ENCODE measurements at places on chromosomes 16 and 17.

DNA sequence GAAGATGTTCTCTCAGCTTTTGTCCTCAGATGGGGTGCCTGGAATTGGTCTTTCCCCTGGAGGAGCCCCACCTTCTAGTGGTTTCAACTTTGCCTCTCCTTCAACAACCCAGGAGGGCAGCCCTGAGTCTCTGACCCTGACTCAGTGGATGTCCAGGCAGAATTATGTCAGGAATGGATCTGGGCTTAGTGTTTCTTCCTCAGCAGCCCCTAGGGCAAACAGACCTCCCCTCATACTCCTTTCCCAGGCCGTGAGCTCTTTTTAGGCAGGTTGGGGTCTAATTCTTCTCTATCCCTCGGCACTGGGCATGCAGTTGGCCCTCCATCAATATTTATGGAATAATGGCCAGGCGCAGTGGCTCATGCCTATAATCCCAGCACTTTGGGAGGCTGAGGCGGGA, 20.2 kb upstream of the FMNL1 start:
- DNase-seq: no peak
- H3K36me3 ChIP-seq: no peaks in the 10 kb centered on the region
- no peak overlapping the region for H3K4me3 ChIP-seq

DNA sequence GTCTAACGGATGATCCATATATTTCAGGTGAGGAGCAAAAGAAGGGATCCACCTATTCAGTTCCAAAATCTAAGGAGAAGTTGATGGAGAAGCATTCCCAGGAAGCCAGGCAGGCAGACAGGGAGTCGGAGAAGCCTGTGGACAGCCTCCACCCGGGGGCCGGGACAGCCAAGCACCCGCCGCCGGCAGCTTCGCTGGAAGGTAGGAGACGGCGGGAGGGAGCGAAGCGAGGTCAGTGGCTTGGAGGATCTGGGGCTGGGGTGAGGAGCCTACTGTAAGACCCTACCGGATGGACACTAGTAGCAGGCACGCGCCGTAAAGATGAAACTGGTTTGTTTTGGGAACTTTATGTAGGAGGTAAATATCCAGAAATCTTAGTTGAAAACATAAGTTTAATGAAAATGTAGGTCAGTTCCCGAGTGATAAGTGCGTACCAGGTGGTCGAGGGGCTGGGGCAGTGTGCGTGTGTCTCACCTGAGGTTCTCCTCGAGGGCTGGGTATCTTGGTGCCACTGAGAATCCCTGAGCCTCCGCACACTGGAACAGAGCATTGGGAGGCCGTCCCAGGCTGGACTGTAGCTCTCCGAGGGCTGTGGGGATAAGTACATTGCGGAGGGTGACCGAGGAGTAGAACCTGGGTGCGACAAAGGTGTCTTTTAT, 714 bp downstream of the SPATA33 start:
- H3K27me3 ChIP-seq: no peaks in the 10 kb centered on the region
- H3K27ac ChIP-seq: peak overlapping the region; percentile 79
- peak overlapping the region; percentile 93 for H3K4me3 ChIP-seq
- no peaks in the 10 kb centered on the region for H3K36me3 ChIP-seq

DNA sequence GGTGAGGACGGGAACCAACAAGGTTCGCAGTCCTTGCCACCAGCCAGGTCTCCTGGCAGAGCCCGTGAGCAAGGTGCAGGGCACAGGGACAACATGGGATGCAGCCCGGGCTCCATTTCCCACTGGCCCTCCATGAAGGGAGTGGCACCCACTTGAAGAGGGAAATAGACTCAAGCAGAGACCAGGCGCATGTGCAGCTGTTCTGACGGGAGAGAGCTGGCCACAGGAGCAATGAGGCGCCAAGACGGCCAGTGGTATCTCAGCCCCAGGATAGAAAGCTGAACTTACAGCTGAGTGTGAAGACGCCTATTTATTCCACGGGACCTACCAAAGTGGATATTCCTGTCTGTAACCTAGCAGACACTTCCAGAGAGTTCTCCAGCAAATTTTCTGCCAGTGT, 8.2 kb upstream of the FOXJ1 start:
- H3K27ac ChIP-seq: no peak overlapping the region
- H3K4me3 ChIP-seq: no peak overlapping the region
- H3K27me3 ChIP-seq: no peaks in the 10 kb centered on the region

GRCh38 chr16:25896411-25896810, 204.7 kb downstream of the HS3ST4 start:
- no peaks in the 10 kb centered on the region for H3K36me3 ChIP-seq
- no peak overlapping the region for H3K4me3 ChIP-seq
- no peak overlapping the region for H3K27ac ChIP-seq

GRCh38 chr16:24139282-24139681, 116.9 kb upstream of the CACNG3 start:
- no peak for DNase-seq
- no peaks in the 10 kb centered on the region for H3K27me3 ChIP-seq

DNA sequence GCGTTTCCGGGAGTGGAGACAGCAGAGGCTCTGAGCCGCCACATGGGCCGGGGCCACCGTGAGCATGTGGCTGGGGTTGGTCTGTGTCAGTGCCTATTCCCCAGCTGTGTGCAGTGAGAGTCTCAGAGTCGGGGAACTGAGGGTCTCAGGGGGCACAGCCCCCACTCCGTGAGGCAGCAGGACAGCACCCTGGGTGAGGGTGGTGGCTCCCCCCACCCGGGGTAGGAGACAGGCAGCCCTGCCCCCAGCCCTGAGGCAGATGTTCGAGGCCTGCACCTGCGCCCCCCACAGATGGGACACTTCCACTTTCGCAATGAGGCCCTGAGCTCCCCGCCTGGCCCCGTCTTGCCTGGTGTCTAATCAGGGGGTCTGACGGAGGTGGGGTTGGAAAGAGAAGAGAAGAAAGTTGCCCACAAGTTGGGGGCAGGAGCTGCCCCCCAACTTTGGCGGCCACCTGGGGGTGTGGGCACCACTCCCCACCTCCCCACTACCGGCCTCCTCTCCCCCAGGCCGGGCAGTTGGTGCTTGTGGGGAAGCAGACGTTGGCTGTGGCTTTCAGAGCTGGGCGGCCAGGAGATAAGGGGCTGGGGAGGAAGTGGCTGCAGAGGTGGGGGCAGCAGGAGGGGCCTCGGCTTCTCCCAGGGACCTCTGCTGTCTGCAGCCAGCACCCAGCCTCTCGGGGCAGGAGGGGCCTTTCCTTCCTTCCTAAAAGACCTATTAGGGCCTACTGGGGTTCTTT, 1.8 kb upstream of the CBFA2T3 start:
- H3K4me1 ChIP-seq: peaks cover 13% of the 10 kb centered on the region
- no peaks in the 10 kb centered on the region for H3K36me3 ChIP-seq
- peak overlapping the region; percentile 52 for H3K27ac ChIP-seq

DNA sequence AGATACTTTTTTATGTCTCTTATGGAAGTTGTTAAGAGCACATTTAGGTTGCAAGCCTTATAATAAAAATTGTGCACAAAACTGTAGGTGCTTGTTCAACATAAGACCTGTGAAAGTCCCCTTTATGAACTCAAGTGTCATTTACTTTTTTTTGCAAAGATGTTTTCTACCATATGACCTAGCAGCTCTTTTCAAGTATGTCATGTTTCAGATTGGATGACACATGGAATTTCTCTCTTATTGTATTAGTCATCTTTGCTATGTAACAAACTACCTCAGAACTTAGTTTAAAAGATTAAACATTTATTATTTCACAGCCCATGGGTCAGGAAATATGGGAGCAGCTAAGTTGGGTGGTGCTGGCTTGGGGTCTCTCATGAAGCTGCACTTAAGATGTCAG, 57.9 kb downstream of the PHKB start:
- no peak overlapping the region for H3K27ac ChIP-seq
- DNase-seq: no peak
- no peak overlapping the region for H3K4me3 ChIP-seq
- H3K27me3 ChIP-seq: no peaks in the 10 kb centered on the region

- no peaks in the 10 kb centered on the region for H3K27me3 ChIP-seq
- no peak overlapping the region for H3K27ac ChIP-seq
- DNase-seq: no peak
- no peaks in the 10 kb centered on the region for H3K36me3 ChIP-seq
Measured at GRCh38 chr16:20874088-20874581, 26.0 kb downstream of the DCUN1D3 start.

DNA sequence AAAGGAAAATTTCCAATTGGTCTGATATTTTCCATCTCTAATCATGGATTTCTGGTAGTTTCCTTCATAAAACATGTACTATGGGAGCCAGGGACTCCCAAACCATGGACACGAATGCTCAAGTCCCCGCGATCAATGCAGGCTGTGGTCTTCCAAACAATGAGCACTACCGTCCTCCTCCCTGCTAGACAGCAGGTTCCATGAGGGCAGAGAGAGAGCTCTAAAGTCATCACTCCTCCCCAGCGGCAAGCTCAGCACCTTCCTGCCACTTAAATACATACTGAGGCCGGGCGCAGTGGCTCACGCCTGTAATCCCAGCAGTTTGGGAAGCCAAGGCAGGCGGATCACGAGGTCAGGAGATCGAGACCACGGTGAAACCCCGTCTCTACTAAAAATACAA, 31.1 kb downstream of the ARHGAP17 start:
- no peak overlapping the region for H3K4me3 ChIP-seq
- no peaks in the 10 kb centered on the region for H3K36me3 ChIP-seq
- DNase-seq: no peak

GRCh38 chr17:4673169-4673568, 30.8 kb downstream of the PELP1 start:
- no peak overlapping the region for H3K4me3 ChIP-seq
- DNase-seq: no peak
- H3K36me3 ChIP-seq: no peaks in the 10 kb centered on the region
- H3K27ac ChIP-seq: no peak overlapping the region

DNA sequence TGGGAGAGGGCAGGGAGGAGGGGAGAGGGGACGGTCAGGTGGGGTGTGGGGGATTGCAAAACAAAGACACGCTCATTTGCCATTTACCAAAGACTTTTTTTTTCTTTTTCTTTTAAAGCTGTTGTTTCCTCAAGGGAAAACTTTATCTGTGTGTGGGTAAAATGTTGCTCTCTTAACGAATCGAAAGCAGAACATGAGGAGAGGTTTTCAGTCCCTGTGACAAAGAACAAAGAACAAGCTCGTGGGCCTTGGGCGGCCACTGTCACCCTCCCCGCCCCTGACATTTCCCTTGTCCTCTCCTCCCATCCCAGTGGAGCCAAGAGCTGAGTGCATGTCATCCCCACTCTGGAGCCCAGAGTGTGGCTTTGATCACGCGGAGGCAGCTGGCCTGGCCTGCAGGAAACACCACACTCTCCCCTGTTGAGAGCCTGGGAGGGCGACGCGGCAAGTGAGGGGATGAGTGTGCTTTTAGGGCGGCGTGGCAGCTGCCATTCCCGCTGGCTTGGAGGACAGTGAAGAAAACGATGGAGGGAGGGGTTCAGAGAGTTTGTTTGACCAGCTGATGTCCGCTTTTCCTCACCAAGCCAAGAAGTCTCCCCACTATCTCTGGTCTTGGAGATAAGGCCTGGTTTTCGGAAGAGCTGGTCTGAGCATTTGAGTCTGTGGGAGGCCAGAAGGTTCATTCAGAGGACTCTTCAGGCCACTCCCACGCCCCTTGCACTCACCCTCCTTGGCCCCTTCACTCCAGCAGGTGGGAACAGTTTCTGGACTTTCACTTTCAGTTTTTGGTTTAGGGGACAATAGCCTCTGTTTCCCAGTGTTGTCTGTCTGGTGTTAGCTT, 11.4 kb downstream of the CCR7 start:
- peak overlapping the region; percentile 79 for H3K27ac ChIP-seq
- H3K4me3 ChIP-seq: peak overlapping the region; percentile 5
- H3K36me3 ChIP-seq: no peaks in the 10 kb centered on the region
- H3K4me1 ChIP-seq: peaks cover 34% of the 10 kb centered on the region

GRCh38 chr16:396605-397004, 394 bp upstream of the NME4 start:
- peak overlapping the region; percentile 33 for H3K4me3 ChIP-seq
- DNase-seq: peak; percentile 39
- H3K4me1 ChIP-seq: peaks cover 20% of the 10 kb centered on the region
- H3K36me3 ChIP-seq: no peaks in the 10 kb centered on the region

DNA sequence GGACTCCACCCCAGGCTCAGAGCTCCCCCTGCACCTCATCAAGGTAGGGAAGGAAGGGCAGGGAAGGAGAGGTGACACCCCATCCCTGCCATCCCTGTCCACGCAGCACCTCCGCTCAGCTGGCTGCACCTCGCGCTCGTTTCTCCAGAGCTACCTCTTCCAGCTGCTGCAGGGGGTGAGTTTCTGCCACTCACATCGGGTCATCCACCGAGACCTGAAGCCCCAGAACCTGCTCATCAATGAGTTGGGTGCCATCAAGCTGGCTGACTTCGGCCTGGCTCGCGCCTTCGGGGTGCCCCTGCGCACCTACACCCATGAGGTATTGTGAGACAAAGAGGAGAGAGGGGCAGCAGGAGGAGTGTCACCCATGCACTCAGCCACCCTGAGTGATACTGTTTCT, 1.4 kb downstream of the CDK3 start:
- no peaks in the 10 kb centered on the region for H3K27me3 ChIP-seq
- no peak overlapping the region for H3K4me3 ChIP-seq
- no peaks in the 10 kb centered on the region for H3K36me3 ChIP-seq

GRCh38 chr16:22661161-22661647, 150.5 kb downstream of the NPIPB5 start:
- no peaks in the 10 kb centered on the region for H3K36me3 ChIP-seq
- no peaks in the 10 kb centered on the region for H3K27me3 ChIP-seq
- peak overlapping the region; percentile 38 for H3K27ac ChIP-seq
- no peak for DNase-seq
- H3K4me1 ChIP-seq: no peaks in the 10 kb centered on the region

DNA sequence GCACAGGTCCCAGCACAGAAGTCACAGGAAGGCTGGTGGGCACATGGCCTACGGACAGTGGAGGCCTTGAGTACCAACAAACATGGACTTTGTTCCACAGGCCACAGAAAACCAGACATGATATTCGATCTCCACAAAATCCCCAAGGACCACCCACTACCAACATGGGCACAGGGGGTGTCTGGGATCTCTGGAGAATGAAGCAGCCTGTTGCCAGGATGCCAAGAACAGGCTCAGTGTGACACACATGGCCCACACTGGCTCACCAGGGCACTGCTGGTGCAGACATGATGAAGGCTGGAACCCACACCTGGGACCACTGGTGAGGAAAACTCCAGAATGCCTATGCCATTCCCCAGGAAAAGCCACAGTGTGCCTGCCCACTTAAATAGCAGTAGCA, 120.2 kb downstream of the C16orf78 start:
- no peaks in the 10 kb centered on the region for H3K4me1 ChIP-seq
- H3K27ac ChIP-seq: no peak overlapping the region
- no peak for DNase-seq
- no peaks in the 10 kb centered on the region for H3K27me3 ChIP-seq
- no peak overlapping the region for H3K4me3 ChIP-seq

GRCh38 chr16:65770752-65771151, 595.7 kb upstream of the CDH5 start:
- H3K4me3 ChIP-seq: no peak overlapping the region
- no peaks in the 10 kb centered on the region for H3K27me3 ChIP-seq
- no peaks in the 10 kb centered on the region for H3K4me1 ChIP-seq
- no peak overlapping the region for H3K27ac ChIP-seq
- no peaks in the 10 kb centered on the region for H3K36me3 ChIP-seq
- DNase-seq: no peak
